ENCODE measurements at places on chromosomes 13 and 19.

DNA sequence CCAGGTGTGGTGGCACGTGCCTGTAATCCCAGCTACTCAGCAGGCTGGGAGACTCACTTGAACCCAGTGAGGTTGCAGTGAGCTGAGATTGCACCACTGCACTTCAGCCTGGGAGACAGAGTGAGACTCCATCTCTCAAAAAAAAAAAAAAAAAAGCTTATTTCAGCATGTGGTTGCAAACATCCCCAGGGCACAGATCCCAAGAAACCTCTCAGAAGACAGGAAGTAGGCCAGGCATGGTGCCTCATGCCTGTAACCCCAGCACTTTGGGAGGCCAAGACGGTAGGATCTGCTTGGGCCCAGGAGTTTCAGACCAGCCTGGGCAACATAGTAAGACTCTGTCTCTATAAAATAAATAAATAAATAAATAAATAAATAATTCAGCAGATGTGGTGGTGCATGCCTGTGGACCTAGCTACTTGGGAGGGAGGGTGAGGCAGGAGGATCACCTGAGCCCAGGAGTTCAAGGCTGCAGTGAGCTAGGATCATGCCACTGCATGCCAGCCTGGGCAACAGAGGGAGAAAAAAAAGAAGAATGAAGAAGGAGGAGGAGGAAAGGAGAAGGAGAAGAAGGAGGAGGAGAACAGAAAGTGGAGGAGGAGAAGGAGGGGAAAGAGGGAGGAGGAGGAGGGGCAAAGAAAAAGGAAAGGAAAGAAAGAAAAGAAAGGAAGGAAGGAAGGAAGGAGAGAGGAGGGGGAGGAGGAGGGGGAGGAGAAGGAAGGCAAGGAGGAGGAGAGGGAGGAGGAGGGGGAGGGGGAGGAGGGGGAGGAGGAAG is 4.3 kb upstream of the LRRC8E start:
- DNase-seq, result no peak

GRCh38 chr13:91307887-91308286 is 39.6 kb upstream of the MIR17HG start:
- DNase-seq, result no peak

DNA sequence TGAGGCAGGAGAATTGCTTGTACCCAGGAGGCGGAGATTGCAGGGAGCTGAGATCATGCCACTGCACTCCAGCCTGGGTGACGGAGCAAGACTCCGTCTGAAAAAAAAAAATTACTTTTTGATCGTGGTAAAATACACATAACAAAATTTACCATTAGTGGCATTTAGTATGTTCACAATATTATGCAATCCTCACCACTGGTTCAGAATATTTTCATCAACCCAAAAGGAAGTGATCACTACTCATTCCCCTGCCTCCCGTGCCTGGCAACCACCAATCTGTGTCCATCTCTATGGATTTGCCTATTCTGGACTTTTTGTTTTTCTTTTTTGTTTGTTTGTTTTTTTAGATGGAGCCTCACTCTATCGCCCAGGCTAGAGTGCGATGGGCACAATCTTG is 1.2 kb upstream of the PALM3 start:
- DNase-seq, result no peak

DNA sequence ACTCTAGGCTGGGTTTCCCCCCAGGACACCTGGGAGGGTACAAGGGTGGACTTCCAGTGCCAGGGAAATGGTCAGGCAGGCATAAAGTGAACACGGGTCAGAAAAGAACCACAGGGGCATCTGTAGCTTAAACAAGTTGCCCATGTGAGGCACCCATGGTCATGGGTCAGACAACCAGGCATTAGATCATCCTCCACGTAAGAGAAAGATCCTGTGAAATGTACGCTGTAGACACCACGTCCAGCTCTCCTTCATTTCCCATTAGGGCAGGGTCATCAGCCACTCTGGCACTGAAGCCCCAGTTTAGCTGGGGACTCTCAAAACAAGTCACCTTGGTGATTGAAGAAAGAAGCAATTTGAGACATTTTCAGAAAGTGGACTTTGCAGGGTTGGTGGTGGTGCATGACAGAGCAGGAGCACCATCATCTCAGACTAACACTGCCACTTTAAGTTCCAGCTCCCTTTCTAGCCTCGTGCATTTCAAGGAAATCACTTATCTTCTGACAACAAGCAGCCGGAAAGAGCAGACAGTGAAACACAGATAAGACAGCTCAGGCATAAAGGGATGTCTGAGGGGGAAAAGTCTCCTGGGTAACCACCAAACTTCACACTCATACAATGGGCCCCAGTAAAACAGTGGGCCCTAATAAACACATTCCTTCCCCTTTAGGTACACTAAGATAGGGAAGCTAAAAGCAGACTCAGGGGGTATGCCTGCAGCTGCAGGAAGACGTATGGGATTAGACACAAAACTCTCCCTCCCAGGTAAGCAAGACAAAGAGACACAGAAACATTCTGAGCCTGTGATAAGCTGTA is 16.1 kb upstream of the SIGLEC6 start:
- no peak for DNase-seq

DNA sequence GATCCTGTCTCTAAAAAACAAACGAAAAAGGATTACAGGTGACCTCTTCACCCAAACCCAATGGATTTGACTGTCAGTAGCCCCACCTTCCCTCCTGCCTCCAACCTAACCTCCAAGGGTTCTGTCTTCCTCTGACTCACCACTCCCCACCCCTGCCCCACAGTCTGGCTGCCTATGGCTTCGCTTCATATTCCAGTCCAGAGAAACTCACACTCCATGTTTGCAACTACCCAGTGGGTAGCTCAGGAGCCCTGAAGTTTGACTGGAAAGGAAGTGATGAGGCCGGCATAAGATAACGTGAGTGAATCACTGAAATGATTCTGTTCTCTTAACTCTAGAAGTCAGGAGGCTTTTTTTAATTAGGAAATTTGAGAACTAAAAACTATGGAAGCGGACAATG is 303.9 kb downstream of the FOXO1 start:
- no peak for DNase-seq

DNA sequence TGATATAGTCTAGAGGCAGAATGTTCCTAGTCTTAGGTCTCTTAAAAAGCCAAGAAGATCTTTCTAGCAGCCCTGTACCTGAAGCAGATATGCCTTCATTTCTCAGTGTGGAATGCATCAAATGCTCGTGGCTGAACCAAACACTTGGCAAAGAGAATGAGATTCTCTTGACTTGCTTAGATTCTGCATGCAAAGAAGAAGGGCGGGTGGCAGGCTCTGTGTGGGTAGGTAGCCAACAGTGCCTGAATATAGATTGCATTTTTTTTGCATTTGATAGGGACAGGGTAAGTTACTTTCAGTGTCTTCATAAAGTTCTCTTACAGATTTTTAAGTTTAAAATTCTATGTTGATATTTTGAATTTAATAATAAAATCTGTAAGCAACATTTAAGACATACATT is 27.3 kb downstream of the IFT88 start:
- no peak for DNase-seq

GRCh38 chr19:1028062-1028926 is 1.9 kb downstream of the CNN2 start:
- peak; percentile 63 for DNase-seq

- no peak for DNase-seq
Measured at GRCh38 chr19:33670398-33670797, 48.6 kb downstream of the CHST8 start.

DNA sequence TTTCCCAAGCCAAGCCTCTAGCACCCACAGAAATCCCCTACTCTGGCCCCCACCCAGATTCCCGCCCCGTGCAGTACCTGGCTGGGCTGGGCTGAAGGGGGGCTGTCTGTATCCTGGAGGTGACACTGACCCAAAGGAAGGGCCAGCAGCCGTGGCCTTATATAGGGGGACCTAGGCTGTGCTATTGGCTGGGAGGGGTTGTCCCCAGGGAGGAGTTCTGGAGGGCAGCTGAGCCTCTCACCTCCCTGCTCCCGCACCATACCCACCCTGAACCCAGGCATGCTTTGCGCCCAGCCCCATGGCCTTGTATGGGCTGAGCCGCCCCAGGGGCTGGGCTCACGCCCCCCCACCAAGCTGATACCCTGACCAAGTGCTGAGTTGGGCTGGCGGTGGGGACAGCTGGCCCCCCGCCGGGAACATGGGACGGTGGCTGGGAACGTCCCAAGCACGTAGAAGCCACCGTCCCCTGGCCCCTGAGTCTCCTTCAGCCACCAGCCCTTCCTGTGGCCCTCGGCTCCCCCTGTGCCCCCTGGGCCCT is at the start of gene CKM:
TSS of gene CKM (minus strand) at position 132 of the 538 bp plus-strand sequence. CDS start 3,162 bp downstream, outside the sequence.
- no peak for DNase-seq

DNA sequence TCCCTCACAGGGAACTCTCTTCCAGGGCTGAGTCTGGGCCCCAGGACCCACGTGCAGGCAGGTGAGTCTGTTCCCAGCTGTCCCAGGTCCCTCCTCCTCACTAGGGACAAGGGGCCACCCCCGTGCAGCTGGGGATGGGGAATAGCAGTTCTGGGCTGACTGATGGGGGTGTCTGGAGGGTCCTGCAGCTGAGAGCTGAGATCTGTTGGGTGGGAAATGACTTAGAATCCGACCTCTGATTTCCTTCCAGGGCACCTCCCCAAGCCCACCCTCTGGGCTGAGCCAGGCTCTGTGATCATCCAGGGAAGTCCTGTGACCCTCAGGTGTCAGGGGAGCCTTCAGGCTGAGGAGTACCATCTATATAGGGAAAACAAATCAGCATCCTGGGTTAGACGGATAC is 461 bp downstream of the LILRA2 start:
- DNase-seq, result no peak

- DNase-seq, result no peak
Measured at GRCh38 chr19:38730470-38730730, 13.9 kb downstream of the CAPN12 start.

DNA sequence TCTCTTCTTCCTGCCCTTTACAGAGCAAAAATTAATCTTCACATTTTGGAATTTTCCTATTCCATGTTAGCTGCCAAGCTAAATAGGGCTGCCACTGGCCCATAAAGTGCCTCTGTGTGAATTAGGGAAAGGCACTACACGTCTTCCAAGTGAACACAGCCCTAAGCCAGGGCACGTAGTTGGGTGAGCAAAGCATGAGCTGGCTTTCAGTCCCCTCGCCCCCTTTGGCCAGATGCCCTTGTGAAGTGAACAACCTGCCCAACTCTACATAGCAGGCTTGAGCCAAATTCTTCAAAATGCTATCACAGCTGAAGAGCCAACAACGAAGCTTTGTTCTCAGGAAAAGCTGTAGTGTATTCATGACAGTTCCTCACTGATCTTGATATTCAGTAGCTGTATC is 213.1 kb downstream of the OXGR1 start:
- DNase-seq, result no peak

- no peak for DNase-seq
Measured at GRCh38 chr13:74977498-74977897, 504.5 kb downstream of the TBC1D4 start.

DNA sequence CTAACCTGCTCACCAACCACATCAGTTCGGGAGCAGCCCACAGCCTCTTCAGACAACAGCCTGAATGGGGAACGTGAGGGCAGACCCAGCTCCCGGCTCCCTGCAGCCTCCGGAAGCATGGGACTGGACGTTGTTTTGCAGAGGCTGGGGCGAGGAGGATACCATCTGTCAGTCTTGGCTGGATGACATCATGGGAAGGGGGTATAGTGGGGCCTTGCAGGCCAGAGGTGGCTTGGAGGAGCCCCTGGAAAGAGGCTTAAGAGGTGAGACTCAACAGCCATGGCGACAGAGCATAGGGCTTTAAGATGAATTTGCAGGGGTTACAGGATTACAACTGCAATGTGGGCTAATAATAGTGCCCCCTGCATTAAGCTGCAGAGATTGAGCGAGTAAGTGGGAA is 1.5 kb downstream of the FXYD3 start:
- no peak for DNase-seq

GRCh38 chr19:27868007-27868406 is 1344.9 kb downstream of the UQCRFS1 start:
- no peak for DNase-seq

GRCh38 chr13:69264362-69265334 is 843.0 kb upstream of the ATXN8OS start:
- DNase-seq, result no peak
